Left lung (tissue), 14 donors: ENCODE measurements at places on chromosomes 5 and 9. TPM values are rescaled to one million over a fixed set of nuclear protein-coding genes. Genes with fewer than 3 reads are reported as not detected.

The LECT2 gene
- 0.69 TPM for polyA plus RNA-seq

The GKAP1 gene
- polyA plus RNA-seq = 12.2 TPM

The GPR151 gene
- polyA plus RNA-seq = not detected

The PCDHGA6 gene
- 6.4 TPM for polyA plus RNA-seq
